Activated CD4-positive, alpha-beta T cell treated with anti-CD3 and anti-CD28 coated beads, Interleukin-2, amount 50 U/mL, for 48 hours (primary cell): ENCODE measurements at places on chromosomes 2 and 18.

GRCh38 chr2:127175041-127175721 lies 44.9 kb downstream of the CYP27C1 start:
- DNase-seq = no peak

GRCh38 chr2:240538031-240538780 lies 19.6 kb downstream of the ANKMY1 start:
- DNase-seq = no peak

DNA sequence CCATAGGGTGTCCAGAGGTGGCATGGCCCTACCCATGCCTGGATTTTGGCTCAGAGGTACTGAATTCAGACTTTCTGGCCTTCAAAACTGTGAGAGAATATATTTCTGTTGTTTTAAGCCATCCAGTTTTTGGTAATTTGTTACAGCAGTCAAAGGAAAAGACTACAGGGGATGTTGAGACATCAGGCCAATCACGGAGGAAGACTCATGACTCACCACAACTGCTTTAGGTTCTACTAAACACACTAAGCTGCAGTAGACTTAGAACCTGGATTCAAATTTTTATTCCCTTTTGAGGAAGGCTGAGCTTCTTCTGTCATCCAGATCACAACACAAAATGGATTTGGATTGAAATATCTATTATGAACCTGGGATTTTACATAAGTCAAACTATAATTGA lies 12.0 kb upstream of the C2orf66 start:
- no peak for DNase-seq

DNA sequence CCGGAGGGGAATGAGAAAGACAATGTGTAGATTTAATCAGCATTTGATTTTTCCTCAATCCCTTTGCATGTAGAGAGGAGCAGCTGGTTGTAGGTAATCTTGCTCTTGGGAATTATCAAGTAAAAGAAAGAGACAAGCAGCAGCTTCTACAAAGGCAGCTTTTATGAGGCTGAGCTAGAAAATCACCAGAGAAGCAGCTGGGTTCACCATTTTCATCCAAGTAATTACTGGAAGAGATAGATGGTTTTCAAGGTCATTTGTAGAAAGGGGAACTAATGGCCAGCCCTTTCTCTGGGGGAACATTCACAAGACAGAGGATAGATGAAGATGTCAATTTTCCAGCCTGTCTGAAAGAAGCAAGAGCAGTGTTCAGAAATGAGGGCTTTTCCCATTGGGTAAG lies 113.0 kb downstream of the RND3 start:
- DNase-seq = no peak
